Melanocyte of skin (primary cell): ENCODE measurements at places on chromosomes 5 and 9. TPM values are rescaled to one million over a fixed set of nuclear protein-coding genes. Genes with fewer than 3 reads are reported as not detected.

SPINK13 gene
- total RNA-seq: not detected in 2 replicates

SLC36A3 gene
- not detected in 2 replicates for total RNA-seq

TMEM174 gene
- total RNA-seq: not detected in 2 replicates

FAM163B gene
- not detected in 2 replicates for total RNA-seq

ZFP2 gene
- total RNA-seq: 0.15 and 0.33 TPM in 2 replicates

TPRN gene
- total RNA-seq: 12.7 and 15.6 TPM in 2 replicates
